ENCODE measurements at places on chromosomes 5 and 9.

- no peak for DNase-seq
Measured at GRCh38 chr5:62268234-62268633, 37.8 kb upstream of the KIF2A start.

DNA sequence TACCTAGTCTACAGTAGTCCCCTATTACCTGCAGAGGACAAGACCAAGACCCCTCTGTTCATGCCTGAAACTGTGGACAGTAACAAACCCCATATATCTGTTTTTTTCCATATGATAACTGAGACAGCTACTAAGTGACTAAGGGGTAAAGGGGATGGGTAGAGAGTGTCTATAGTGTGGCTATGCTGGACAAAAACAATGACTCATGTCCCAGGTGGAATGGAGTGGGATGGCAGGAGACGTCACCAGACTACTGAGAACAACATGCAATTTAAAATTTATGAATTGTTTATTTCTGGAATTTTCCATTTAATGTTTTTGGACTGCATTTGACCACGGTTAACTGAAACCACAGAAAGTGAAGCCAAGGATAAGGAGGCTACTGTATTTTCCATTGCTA lies 171.8 kb downstream of the AGTPBP1 start:
- DNase-seq, result no peak

DNA sequence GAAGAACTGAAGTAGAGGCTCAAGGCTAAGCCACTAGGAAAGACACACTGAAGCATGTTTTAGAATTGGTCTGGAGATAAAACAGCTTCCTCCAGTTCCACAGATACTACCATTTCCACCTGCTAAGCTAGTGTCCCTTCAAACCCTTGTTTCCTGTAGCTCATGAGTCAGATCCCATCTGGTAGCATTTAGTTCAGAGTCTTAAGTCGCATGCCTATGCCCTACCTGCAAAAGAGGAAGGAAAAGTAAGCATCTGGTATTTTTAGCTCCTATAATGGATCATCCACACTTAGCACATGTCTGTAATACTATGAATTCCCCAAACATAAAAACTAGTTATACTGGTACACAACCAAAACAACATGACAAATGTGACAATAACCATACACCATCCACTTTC lies 92.1 kb downstream of the CDKN2A start:
- no peak for DNase-seq

GRCh38 chr9:83622433-83622938 lies 457 bp upstream of the IDNK start:
- DNase-seq, result no peak

GRCh38 chr5:5039918-5040317 lies 100.2 kb upstream of the ADAMTS16 start:
- no peak for DNase-seq

- no peak for DNase-seq
Measured at GRCh38 chr5:90741022-90741564, 182.5 kb downstream of the ADGRV1 start.

DNA sequence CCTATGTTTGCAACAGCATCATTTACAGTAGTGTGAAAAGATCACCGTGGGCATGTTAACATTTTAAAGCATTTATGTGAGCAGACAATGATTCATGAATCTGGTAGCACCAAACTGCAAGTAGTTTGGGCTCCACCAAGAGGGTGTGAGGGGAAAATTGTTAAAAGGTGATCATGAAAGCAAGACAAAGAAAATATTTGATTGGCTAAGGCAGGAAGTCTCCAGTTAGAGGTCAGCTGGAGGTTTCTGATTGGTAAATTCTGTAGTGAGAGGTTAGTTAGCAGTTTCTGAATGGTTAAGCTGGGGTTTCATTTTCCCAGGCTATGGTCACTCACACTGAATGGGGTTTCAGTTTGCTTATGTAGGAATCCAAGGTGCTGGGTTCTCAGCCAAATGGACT lies 13.5 kb upstream of the DRD1 start:
- DNase-seq, result no peak
